ENCODE measurements at places on chromosomes 6 and 20.

GRCh38 chr6:44157152-44157521 is 1.5 kb upstream of the CAPN11 start:
- DNase-seq, result no peak

GRCh38 chr6:170248111-170248805 is 42.6 kb downstream of the DLL1 start:
- DNase-seq, result no peak

- no peak for DNase-seq
Measured at GRCh38 chr6:11196511-11197174, 35.8 kb downstream of the NEDD9 start.

GRCh38 chr20:63974402-63975200 is 4.8 kb downstream of the SAMD10 start:
- no peak for DNase-seq

DNA sequence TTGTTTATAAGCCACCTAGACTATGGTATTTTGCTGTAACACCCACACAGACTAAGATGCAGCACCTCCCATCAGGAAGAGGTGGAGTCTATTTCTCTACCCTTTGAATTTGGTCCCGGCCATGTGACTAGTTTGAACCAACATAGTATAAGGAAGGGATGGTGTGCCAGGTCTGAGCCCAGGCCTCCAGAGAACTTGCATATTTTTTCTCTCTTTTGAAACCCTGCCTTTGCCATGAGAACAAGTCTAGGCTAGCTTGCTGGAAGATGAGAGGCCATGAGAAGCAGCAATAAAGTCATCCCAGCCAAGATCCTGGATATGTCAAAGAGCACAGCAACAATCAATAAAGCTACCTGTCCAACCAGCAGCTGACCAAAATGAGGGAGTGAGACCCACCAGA is 63.0 kb upstream of the ANKEF1 start:
- DNase-seq, result no peak

GRCh38 chr20:60054716-60055634 is 96.8 kb downstream of the CDH26 start:
- DNase-seq, result no peak

All from cardiac muscle cell (in vitro differentiated cells and primary cell).